Endothelial cell of umbilical vein (primary cell): ENCODE measurements at places on chromosomes 3 and 15.
A peak's percentile ranks its signal among the peaks of the same experiment; 100 is the strongest.

GRCh38 chr3:171057072-171057471 is 30.6 kb upstream of the SLC2A2 start:
- DNase-seq, result no peak

- peak; percentile 59 for DNase-seq
Measured at GRCh38 chr3:152834776-152835600, at the start of gene P2RY1. P2RY1 (plus strand) TSS chr3:152835131; CDS start chr3:152835783, 652 bp downstream.

DNA sequence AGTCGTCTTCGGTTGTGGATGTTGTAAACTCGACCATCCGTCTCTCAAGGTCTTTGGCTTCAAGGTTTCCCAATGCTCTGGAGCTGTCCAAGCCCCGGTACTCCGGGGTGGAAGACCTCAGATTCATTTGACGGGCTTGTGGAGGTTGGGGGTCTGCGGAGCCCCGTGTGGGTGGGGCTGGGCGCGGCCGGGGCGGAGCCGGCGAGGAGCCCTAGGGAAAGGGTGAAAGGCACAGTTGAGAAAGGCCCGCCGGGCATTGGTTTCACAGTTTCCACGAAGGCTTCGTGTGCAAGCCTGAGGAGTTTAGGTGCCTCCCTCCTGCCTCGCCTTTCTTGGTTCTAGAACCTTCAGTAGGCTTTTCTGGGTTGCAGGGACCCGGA is 360 bp upstream of the MGA start:
- no peak for DNase-seq

GRCh38 chr15:101534376-101534970 is 45.0 kb upstream of the PCSK6 start:
- no peak for DNase-seq

DNA sequence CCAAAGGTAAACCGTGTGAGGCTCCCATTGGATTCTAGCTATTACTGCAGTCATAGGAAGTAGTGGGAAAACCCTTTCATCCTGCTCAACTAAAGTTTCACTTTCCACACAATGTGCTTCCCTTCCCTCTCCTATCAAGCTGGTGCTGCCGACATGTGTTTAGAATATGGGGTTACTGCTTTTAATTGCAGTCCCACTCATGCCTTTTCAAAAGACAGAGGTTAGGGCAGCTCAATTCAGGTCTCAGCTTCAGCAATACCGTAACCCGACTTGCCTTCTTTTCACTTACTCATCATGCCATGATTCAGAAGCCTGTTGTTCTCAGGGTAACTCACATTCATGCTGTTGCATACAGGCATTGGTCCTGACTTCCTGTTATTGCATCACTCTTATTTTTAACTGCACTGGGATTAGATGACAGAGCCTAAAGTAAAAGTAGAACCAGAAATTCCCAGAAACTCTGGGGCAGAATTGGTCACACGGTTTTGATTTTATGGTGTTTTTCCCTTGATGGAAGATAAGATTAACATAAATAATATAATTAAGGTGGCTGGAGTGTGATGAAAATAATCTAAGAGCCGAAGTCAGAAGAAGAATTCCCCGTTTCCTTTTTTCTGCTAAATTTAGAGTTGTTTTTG is 45.7 kb downstream of the C2CD4B start:
- peak; percentile 98 for DNase-seq

GRCh38 chr3:187957165-187957581 is 196.8 kb upstream of the LPP start:
- no peak for DNase-seq

GRCh38 chr15:62320259-62320658 is 155.2 kb upstream of the C2CD4B start:
- DNase-seq, result no peak

- DNase-seq, result no peak
Measured at GRCh38 chr3:50972029-50972428, 297.3 kb downstream of the DOCK3 start.

- DNase-seq, result peak; percentile 63
Measured at GRCh38 chr3:169498336-169498735, 165.2 kb downstream of the MECOM start.

DNA sequence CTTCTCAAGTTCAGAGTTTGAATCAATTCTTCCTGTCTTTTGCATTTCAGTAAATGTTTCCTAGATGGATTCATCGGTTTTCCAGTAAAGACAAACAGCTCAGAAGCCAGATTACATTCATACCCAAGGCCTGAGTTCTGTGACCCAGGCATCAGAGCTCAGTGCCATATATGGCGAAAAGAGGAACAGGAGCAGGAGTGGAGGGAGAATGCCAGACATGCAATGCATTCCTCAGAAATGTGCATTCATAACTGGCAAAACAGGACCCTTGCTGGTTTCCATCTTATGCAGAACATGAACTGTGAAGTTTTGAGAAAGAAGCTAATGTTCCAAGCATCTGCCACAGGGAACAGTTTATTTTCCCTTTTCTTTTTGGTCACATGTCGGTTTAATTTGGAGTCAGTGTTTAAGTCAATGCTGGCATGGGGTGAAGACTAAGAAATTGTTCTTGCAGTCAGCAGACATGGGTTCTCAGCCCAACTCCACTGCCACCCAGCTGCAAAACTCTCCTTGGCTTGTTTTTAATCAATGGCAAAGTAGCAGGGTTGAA is 116.5 kb downstream of the LPP start:
- peak; percentile 84 for DNase-seq

- no peak for DNase-seq
Measured at GRCh38 chr3:26625187-26625586, 2.6 kb downstream of the LRRC3B start.

DNA sequence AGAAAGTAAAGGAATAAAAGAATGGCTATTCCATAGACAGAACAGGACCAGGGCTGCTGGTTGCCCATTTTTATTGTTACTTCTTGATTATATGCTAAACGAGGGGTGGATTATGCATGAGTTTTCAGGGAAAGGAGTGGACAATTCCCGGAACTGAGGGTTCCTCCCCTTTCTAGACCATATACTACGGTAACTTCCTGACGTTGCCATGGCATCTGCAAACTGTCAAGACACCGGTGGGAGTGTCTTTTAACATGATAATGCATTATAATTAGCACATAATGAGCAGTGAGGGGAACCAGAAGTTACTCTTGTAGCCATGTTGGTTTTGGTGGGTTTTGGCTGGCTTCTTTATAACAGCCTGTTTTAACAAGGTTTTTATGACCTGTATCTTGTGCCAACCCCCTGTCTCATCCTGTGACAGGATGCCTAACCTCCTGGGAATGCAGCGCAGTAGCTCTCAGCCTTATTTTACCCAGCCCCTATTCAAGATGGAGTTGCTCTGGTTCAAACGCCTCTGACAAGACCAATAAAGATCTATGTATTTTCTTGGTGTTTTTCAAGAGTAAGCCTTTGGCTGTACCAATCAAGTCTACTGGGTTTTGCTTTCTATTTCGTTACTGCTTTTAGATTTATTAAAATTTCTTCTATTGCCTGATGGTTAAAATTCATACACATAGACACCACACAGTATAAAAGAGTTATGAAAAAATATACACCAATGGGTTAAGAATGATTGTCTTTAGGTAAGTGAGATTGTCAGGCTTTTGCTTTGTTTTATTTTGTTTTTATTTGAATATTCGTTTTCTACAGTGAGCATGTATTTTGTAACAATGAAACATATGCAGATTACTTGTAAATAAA is 37.4 kb upstream of the CTDSPL start:
- DNase-seq, result no peak
